Activated CD4-positive, alpha-beta memory T cell treated with anti-CD3 and anti-CD28 coated beads for 36 hours (primary cell): ENCODE measurements at places on chromosomes 6 and 20. TPM values are rescaled to one million over a fixed set of nuclear protein-coding genes. Genes with fewer than 3 reads are reported as not detected.

- no peaks in the 10 kb centered on the region for H3K27me3 ChIP-seq
- no peak overlapping the region for H3K27ac ChIP-seq
- DNase-seq: no peak
- no peaks in the 10 kb centered on the region for H3K36me3 ChIP-seq
- H3K4me1 ChIP-seq: peaks cover 78% of the 10 kb centered on the region
- no peak overlapping the region for H3K4me3 ChIP-seq
Measured at GRCh38 chr6:37520926-37521325, 21.2 kb upstream of the CCDC167 start.

- H3K4me3 ChIP-seq: peak overlapping the region; percentile 3
- DNase-seq: peak; percentile 15
- peaks cover 21% of the 10 kb centered on the region for H3K36me3 ChIP-seq
- H3K4me1 ChIP-seq: peaks cover 42% of the 10 kb centered on the region
- H3K27me3 ChIP-seq: no peaks in the 10 kb centered on the region
- H3K27ac ChIP-seq: peak overlapping the region; percentile 93
Measured at GRCh38 chr6:131197716-131198115, 62.4 kb downstream of the AKAP7 start.

- no peaks in the 10 kb centered on the region for H3K27me3 ChIP-seq
- no peak for DNase-seq
- no peak overlapping the region for H3K4me3 ChIP-seq
- no peaks in the 10 kb centered on the region for H3K36me3 ChIP-seq
Measured at GRCh38 chr6:135383301-135383700, 114.2 kb downstream of the AHI1 start.

GRCh38 chr20:57479196-57479595, 45.7 kb downstream of the CTCFL start:
- no peaks in the 10 kb centered on the region for H3K27me3 ChIP-seq
- H3K36me3 ChIP-seq: no peaks in the 10 kb centered on the region
- no peak for DNase-seq
- H3K4me3 ChIP-seq: no peak overlapping the region
- peaks cover 13% of the 10 kb centered on the region for H3K4me1 ChIP-seq

DNA sequence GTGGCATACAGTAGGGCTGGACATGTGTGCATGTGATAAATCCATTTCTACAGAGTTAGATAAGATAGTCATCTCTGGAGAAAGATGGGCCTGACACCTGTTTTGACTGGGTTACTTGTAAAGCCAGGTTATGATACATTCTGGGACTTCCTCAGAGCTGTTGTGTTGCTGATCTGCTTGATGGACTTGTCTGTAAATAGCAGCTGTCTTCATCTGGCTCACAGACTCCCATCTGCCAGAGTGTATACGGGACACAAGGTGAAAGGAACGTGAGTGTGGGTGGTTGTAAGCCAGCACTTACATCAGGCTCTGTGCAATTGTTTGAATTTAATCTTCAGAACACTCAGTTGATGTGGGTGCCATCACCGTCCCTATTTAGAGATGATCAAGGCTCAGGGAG, 49.8 kb downstream of the ZDHHC14 start:
- peaks cover 7% of the 10 kb centered on the region for H3K27me3 ChIP-seq
- no peak overlapping the region for H3K4me3 ChIP-seq
- DNase-seq: no peak
- no peaks in the 10 kb centered on the region for H3K36me3 ChIP-seq

DNA sequence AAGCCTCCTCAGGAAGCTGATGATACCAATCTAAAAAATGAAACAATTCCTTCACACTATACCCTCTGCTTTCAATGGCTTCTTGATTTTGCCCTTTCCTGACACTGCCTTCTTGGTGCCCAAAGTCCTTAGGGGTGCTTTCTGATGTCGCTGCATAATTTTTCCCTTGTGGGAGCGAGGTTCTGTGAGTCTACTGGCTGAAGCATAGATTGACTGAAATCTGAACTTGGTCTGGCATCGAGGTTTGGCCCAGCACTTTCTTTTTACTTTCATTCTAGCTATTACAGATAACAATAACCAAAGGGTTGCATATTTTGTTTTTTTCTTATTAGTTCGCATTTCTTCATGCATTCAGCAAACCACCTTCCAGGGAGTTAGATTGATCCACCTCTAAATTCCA, 65.8 kb downstream of the E2F3 start:
- no peak for DNase-seq
- no peak overlapping the region for H3K4me3 ChIP-seq
- H3K27me3 ChIP-seq: no peaks in the 10 kb centered on the region
- peaks cover 15% of the 10 kb centered on the region for H3K36me3 ChIP-seq

The ANKS1A gene
- total RNA-seq: 7.7 TPM

The ZNF334 gene
- 1.1 TPM for total RNA-seq

The TMEM244 gene
- total RNA-seq: not detected
